Renal pelvis (tissue), 12 donors: ENCODE measurements at places on chromosomes 3 and 15.

DNA sequence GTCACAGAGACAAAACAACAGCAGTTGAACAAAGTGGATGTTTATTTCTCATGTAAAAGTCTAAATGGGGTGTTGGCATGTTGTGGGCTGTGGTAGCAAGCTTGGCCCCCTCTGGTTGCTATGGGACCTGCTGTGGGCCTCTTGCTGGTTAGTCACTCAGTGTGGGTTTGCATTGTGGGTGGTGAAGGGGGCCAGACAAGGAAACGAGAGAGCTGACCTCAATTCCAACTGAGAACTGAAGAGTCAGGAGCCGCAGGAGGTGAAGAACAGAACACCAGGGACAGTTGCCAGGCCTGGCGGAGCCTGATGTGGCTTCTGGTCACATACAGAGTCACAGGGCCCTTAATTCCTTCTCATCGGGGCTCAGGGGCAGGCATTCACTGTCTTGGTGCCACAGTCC lies 1.9 kb upstream of the ADPGK start:
- DNase-seq = no peak

- DNase-seq = no peak
Observed at GRCh38 chr3:108524537-108524936, 14.1 kb upstream of the MYH15 start.

- DNase-seq = no peak
Observed at GRCh38 chr3:42195879-42196330, 70.1 kb downstream of the CCK start.

DNA sequence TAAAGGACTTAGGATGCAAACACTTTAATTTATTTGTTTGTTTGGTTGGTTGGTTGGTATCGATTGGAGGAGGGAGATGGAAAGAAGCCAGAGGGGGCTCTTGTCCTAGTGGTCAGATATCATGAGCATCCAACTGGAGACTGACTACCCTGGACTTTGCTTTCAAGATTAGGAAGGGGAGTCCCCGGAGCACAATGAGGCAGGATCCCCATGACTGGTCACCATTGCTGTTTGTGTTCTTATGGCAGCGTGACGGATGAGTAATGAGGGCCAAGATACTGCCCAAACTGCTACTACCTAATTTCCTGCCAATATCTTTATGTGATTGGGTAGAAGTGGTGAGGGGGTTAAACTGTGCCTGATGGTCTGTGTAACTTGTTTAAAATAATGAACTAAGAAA lies 354.6 kb upstream of the ROPN1 start:
- no peak for DNase-seq

DNA sequence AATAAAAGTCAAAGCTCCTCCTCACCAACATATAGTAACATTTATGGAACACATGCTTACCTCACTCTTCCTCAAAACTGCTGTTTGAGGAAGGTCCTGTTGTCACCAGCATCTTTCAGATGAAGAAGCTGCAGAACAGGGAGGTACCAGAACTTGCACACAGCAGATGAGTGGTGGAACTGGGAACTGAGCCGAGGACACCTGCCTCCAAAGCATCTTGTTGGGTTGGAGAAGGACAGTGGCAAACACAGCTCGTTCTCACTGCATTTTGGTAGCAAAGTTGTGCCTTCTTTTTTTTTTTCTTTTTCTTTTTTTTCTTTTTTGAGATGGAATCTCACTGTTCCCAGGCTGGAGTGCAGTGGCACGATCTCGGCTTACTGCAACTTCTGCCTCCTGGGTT lies 76.0 kb downstream of the CEMIP start:
- no peak for DNase-seq

DNA sequence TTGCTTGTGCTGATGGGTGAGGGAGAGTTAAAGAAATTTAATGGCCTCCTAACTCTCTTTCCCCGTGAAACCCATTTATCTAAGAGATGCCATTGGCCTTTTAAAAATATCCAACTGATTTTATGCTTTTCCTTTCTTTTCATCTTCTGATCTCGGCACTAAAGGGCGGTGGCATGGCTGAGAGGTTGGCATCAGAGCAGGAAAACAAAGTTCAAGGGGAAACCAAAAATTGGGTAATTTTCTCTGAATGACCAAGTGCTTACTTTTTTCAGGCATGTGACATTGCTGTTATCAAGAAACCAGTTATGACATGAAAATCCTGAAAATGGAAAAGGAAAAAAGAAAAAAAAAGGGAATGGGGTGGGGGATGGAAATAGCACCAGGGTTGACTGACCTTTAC lies 3.2 kb downstream of the CGNL1 start:
- no peak for DNase-seq

DNA sequence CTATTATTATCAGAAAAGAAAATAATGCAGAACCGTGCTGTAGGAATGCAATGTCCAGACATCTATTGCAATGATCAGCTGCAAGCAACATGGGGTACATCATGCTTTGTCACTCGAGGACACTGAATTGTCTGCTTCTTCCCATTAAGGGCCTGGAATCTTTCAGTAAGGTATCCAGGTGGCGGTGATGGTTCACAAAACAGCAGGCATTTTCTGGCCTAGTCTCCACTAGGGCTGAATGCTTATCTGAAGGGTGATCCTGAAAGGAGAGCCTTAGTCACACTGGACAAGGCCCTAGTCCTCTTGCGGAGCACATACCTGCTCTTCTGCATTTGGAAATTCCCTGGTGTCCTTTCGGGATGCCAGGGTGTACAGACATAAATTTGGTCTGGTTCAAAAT lies 21.2 kb downstream of the ITPR1 start:
- DNase-seq = no peak

GRCh38 chr3:187989575-187990153 lies 164.3 kb upstream of the LPP start:
- no peak for DNase-seq

DNA sequence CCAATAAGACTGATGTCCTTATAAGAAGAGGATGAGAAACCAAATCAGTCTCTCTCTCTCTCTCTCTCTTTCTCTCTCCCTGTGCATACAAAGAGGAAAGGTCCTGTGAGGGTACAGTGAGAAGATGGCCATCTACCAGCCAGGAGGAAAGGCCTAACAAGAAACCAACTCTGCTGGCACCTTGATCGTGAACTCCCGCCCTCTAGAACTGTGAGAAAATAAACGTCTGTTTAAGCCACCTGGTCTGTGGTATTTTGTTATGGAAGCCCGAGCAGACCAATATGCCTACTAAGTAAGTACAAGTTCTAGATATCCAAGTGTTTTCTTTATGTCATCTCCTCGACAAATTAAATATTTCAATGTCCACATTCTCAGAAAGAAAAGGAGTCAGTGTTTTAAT lies 44.9 kb upstream of the TMC3 start:
- no peak for DNase-seq

GRCh38 chr15:29270169-29270955 lies 740 bp upstream of the NSMCE3 start:
- DNase-seq = peak; percentile 14

DNA sequence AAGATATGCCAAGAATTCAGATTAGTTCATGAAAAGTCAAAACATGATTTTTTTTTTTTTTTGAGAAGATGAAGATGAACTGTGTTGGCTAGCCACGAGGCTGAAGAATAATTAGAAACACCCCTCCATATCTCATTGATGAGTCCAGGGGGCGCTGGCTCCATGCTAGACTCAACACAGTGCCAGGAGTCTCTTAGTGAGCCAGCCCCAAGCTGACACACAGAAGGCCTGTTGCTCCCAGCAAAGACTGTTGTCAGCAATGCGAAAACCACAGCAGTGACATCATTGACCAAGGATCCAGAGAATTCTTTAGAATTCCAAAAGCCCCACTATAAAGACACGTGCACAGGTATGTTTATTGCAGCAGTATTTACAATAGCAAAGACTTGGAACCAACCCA lies 185.2 kb downstream of the ANXA2 start:
- DNase-seq = no peak

DNA sequence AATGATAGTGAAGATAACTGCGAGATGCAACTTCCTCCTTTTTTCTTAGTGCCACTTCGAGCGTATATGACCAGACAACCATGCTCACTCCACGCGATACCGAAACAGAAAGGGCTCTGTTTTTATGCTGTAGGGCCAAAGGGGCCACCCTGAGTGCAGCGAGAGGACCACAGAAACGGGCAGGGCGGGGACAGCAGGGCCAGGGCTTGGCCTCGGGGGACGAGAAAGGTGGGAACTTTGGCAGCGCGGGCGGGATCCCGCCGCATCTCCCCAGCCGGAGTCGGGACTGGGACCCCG lies 483 bp downstream of the VPS13C start:
- DNase-seq = no peak

DNA sequence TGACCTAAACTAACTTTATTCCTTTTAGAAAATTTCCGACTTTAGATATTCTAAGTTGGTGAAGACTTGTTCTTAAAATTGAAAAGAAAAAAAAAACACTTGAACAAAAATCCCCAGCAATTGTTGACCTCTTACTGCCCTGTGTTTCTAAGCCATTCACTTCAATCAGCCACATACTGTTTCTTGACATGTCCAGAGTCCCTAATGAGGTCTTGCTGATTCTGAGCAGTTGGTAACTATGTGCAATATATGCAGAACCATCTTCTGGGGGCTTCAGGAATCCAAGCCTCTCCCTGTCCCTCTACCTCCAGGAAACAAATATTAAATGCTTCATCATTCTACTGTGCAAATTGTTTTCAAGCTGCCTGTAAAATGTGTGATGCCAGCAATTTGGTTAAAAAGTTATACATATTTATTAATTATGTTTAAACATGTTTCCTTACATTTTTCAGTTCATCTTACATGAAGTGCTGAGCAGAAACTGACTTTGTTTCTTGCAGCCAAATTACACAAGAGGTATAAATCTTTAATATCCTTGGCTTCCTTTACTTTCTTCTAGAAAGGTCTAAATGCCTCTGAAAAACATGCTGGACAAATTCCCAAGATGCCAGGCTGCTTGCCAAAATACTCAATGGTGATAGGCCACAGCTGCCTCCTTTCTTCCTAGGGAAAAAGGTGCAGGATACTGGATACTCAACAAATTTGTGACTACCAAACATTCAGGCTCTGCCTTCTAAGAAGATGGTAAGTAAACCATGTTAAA lies 19.8 kb upstream of the GYG1 start:
- DNase-seq = peak; percentile 42

- no peak for DNase-seq
Observed at GRCh38 chr3:107855710-107856109, 235.1 kb downstream of the CD47 start.
